ENCODE measurements at places on chromosomes 3 and 15.

- DNase-seq = no peak
Measured at GRCh38 chr3:10413041-10413440, 92.1 kb upstream of the SEC13 start.

GRCh38 chr15:76575274-76575673 is 238.7 kb downstream of the ISL2 start:
- DNase-seq = no peak

DNA sequence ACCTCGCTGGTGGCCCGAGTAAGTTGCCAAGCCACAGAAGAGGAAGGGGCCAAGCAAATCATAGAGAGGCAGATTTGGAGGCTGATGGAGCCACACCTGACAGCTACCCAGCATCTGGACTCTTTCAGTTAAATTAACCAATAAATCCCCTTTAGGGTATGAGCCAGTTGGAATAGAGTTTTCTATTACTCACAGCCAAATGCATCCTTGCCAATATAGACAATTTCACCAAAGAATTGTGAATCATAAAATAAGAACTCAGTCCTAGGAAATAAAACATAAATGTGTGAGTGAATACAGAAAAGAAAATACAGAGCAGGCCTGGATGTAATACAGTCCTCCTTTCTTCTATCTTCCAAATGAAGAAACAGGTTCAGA is 161.6 kb upstream of the ANKRD28 start:
- no peak for DNase-seq

GRCh38 chr3:4197670-4198069 is 105.5 kb upstream of the SETMAR start:
- DNase-seq = no peak

DNA sequence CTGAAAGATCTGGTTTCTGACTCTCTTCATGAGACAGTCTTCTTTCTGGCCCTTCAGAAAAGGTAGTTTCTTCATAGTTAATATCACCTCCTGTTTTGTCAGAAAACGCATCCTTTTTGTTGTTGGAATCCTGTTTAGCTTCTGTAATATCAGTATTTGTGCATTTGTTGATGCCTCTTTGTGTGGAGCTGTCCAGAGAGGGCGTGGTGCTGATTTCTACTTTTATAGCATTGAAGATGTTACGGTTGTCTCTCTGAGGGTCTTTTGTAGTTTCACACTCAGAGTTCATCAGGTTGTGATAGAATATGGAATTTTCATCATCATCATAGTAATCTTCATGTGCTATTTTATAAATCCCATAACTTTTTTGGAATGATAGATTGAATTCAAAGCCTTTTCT is 8.9 kb downstream of the GPR149 start:
- DNase-seq = no peak

- DNase-seq = no peak
Measured at GRCh38 chr15:83118968-83119367, 11.5 kb downstream of the TM6SF1 start.

GRCh38 chr3:127732303-127732702 is 59.6 kb downstream of the ABTB1 start:
- DNase-seq = no peak

DNA sequence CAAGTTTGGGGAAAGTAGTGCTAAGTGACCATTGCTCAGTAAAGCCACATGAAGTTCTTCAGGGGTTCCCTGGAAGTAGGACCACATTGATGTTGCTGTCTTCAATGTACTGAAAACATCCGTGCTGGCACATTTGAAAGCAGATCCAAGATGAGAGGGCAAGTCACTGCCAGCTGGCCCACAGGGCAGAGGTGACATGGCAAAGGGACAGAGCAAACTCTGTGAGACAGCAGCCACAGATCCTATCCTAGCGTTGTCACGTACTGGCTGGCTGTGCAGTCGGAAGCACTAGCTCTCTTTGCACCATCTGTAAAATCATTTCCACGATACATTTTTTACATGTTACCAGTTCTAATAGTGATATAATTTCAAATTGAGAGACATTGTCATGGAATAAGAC is 13.8 kb downstream of the MUC13 start:
- DNase-seq = no peak

GRCh38 chr3:124300416-124300815 is 308.5 kb upstream of the ROPN1 start:
- DNase-seq = no peak

- DNase-seq = no peak
Measured at GRCh38 chr15:66284271-66284670, 9.1 kb upstream of the DIS3L start.

DNA sequence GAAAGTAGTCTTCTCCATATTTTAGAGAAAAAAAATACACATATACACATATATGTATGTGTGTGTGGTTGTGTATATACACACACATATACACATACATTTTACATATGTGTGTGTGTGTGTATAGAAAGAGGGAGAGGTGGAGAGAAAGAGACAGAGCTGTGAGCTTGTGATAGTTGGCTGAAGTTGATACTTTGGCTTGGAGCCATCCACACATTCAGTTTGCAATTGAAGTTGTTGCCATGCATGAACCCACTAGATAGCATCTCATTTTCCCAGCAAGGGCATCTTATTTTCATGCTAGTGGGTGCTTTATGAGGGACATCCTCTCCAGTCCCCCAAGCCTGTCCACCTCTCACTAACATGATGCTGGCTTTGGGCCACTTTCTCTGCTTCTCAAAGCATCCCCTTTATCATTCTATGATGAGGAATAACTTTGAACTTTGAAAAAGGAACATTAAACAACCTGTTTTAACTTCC is 228.6 kb downstream of the ZNF621 start:
- no peak for DNase-seq

DNA sequence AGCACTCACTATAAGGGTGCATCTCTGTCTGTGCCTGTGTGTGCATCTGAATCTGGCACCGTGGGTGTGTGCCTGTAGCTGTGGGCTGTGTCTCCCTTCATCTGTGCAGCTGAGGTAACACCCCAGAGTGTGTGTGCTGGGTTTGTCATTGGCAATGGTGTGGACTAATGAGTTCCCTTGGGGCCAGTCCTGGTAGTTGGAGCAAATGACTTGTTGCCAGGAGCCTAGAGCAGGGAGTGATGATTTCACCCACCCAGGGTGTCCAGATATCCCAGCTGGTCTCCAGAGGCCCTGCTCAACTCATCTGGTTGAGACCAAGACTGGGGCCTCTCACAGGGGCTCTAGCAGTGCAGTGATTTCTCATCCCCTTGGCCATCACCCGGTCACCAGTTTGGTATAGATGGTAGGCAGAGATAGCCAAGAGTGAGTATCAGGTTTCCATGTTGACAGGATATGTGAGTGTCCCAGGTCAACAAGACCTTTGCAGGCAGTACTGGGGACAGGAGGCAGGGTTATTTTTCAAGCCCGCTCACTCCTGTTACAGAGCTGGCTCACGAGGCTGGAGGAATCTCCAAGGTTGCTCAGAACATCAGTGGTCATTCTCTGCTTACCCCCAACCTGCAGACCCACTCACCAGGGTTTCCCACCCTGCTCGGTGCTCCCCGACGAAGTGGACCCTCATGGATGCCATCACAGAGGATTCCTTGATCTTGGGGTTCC is 4.1 kb upstream of the HDAC11 start:
- DNase-seq = no peak

- no peak for DNase-seq
Measured at GRCh38 chr3:151394611-151395010, 10.1 kb upstream of the P2RY12 start.

Measured in NCI-H524 treated with DMSO at 0.1 percent for 48 hours (cell line).